ENCODE measurements at places on chromosomes 13 and 19. TPM values are rescaled to one million over a fixed set of nuclear protein-coding genes. Genes with fewer than 3 reads are reported as not detected.

- DNase-seq = peak; percentile 19
Measured at GRCh38 chr19:15112385-15112784, 5.2 kb downstream of the SYDE1 start.

NOTCH3 gene
- total RNA-seq = 2.4 TPM

DNA sequence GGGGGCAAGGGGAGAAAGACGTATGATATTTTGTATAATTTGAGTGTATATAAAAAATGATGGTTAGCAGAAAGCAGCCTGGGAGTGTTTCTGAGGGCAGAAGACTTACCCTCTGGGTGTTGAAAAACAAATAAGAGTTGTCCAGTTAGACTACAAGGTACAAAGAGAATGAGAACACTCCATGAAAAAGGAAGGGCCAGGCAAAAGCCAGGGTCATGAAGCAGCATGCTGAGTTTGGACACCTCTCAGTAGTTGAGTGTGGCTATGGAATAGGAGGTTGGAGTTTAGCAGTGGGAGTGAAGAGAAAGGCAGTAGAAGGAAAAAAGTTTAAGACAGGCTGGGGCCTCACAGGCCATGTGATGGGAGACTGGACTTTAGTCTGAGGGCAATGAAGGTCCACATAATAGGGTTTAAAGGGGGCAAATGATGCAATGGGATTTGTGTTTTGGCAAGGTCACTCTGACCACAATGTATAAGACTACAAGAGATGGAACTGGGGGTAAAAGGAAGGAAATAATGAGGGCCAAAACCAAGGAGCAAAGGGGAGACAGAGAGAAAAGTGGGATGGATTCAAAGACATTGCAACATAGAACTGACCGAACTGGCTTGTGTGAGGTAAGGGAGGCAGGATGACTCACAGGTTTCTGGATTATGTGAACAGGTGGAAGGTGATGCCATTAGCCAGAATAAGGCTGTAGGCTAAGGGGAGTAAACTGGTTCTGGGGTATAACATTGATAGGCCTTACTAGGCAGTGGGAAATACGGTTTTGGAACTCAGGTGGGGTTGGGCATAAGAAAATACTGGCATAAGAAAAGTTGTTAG lies 76.6 kb downstream of the SERP2 start:
- DNase-seq = no peak

DNA sequence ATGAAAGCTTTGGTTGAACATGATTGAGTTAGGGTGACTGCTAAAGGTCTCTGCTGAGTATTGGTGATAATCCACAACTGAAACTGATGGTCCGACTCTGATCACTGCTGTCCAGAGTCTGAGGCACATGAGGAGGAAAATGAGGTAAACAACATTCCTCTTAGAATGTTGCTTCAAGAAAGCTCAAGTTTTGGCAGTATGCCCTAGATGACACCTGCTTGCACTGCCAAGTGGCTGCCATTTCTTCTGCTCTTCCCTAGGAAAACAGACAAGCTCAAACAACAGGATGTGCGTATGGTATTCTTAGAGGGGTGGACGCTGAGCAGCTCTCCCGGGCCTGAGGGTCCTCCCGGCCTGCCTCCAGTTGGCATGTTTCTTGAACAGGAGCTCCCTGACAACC lies 15.2 kb upstream of the MTIF3 start:
- no peak for DNase-seq

DNA sequence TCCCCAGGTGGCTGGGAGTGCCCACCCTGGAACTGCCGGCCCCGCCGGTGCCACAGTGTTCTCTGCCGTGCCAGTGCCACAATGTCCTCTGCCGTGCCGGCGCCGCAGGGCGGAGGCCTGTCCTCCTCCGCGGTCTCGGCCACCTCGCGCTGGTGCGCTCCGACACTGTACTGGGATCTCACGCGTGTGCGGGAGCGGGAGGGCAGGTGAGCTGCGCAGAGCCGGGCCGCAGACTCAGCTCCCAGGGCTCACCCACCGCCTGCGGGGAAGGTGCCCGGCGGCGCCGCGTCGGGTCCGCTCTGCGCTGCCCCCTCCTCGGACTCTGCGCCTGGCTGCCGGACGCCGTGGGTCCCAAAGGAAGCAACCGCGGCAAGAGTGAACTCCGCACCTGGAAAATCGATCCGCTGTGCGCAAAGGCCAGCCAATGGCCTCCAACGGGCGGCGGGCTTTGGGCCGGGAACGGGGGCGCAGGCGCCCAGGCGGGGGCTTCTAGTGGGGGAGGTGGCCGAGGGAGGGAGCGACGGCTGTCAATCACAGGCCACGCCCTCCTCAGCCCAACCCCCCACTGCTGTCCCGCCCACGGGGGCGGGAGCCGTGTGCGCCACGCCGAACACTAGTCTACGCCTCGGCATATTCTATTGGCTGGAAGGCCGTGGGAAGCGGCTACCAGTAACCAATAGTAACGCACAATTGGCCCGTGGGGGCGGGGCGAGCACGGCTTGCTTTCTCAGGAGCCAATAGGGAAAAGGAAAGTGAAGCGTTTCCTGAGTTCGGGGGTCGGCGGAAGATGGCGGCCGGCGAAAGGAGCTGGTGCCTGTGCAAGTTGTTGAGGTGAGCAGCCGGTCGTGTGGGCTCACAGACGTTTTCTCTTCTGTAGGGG lies at the start of gene ALG11:
ALG11 (plus strand) TSS at position 767 of the 880 bp plus-strand sequence; CDS start at position 788, 21 bp downstream.
- DNase-seq = peak; percentile 95

LIM2 gene
- not detected for total RNA-seq

- DNase-seq = no peak
Measured at GRCh38 chr19:54551950-54552912, 21.4 kb upstream of the LILRA2 start.

HSPB6 gene
- 0.47 TPM for total RNA-seq

Measured in M059J (cell line).